ENCODE measurements at places on chromosomes 16 and 17. TPM values are rescaled to one million over a fixed set of nuclear protein-coding genes. Genes with fewer than 3 reads are reported as not detected.

DNA sequence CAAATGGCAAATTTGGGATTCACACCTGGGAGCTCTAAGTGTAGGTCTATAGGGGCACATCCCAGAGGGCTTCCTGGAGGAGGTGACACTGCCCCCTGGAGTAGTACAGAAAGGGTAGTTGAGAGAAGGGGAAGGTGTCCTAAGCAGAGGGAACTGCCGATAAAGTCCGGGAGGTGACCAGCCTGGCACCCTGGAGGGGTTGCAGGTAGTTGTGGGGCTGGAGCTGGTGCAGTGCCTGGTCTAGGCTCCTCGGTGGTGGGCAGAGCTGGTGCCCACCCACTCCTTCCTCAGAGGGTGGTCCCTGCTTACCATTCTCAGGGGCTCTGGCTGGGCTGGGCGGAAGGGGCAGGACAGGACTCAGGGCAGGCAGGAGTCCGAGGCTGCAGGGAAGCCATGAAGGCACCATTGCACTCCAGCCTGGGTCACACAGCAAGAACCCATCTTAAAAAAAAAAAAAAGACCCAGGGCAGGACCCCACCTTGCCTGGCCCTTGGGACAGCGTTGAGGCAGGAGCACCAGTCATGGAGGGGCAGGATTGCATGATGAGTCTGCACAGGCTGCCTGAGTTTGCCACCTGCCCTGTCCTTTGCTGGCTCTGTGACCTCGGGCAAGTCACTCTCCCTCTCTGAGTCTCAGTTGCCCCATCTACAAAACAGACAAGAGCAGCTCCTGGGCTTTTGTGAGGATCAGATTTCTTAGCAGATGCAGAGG lies 43.8 kb downstream of the LAT start:
- H3K27ac ChIP-seq: no peak overlapping the region
- no peak for DNase-seq
- no peak overlapping the region for H3K4me3 ChIP-seq

GRCh38 chr16:1731603-1732002 lies 25.6 kb downstream of the MAPK8IP3 start:
- no peak overlapping the region for H3K27ac ChIP-seq
- no peak overlapping the region for H3K4me3 ChIP-seq
- no peaks in the 10 kb centered on the region for H3K36me3 ChIP-seq
- H3K4me1 ChIP-seq: no peaks in the 10 kb centered on the region

DNA sequence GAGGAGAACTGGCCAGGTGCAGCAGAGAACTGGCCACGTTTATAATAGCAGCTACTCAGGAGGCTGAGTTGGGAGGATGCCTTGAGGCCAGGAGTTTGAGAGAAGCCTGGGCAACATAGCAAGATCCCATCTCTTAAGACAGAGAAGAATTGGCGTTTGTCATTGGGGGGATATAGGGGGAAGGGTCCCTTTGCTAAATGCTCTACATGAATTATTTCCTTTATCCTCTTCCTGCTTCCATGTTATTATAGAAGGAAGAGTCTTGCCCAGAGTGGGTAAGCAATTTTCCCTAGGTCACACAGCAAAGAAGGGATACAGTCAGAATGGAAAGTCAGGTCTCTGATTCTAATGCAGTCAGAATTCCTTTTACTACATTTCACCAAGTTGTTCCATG lies 68.0 kb downstream of the MYH11 start:
- no peak overlapping the region for H3K4me3 ChIP-seq
- H3K27ac ChIP-seq: no peak overlapping the region
- peaks cover 7% of the 10 kb centered on the region for H3K4me1 ChIP-seq
- DNase-seq: no peak

DNA sequence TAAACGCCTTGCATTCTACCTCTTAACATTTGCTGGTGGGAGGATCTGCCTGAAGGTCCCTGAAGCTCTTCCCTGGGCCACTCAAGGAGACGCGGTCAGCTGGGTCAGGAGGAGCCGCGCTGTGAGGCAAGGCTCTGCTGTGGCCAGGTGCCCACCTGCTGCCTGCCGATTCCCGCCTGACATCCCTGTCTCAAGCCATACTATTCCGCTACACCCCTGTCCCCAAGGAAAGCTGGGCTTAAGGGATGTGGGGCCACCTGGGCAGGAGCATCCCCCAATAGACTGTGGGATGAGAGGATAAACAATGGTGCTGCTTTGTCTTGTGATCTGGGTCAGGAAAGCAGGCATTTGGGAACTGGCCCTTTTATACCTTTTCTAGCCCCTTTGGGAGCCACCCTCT lies 5.1 kb downstream of the TPPP3 start:
- peaks cover 8% of the 10 kb centered on the region for H3K4me1 ChIP-seq
- no peak overlapping the region for H3K4me3 ChIP-seq
- no peaks in the 10 kb centered on the region for H3K27me3 ChIP-seq
- no peak for DNase-seq
- no peaks in the 10 kb centered on the region for H3K36me3 ChIP-seq

The PIP4K2B gene
- 32.1 TPM for total RNA-seq

GRCh38 chr17:77722366-77722765 lies 236.1 kb upstream of the TNRC6C start:
- no peak for DNase-seq
- H3K27me3 ChIP-seq: no peaks in the 10 kb centered on the region
- no peaks in the 10 kb centered on the region for H3K4me1 ChIP-seq
- H3K27ac ChIP-seq: no peak overlapping the region

DNA sequence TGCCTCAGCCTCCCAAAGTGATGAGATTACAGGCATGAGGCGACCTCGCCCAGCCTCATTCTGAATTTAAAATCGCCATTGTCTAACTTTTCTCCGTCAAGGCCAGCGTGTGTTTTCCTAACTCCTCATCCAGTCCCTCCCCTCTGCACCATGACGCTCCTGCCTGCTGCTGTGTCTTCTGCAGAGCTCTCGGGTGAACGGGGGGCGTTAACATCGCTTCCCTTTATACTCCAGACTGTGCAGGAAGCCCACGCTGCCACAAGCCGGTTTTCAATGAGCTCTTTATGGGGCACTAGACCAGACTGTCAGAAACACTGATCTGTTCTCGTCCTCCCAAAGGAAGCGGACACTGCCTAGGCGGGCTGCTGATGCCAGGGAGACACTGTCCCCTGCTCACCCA lies 13.2 kb downstream of the AANAT start:
- peak overlapping the region; percentile 77 for H3K27ac ChIP-seq
- no peaks in the 10 kb centered on the region for H3K36me3 ChIP-seq
- no peak overlapping the region for H3K4me3 ChIP-seq
- DNase-seq: peak; percentile 67
